ENCODE measurements at places on chromosomes 16 and 17. TPM values are rescaled to one million over a fixed set of nuclear protein-coding genes. Genes with fewer than 3 reads are reported as not detected.

DNA sequence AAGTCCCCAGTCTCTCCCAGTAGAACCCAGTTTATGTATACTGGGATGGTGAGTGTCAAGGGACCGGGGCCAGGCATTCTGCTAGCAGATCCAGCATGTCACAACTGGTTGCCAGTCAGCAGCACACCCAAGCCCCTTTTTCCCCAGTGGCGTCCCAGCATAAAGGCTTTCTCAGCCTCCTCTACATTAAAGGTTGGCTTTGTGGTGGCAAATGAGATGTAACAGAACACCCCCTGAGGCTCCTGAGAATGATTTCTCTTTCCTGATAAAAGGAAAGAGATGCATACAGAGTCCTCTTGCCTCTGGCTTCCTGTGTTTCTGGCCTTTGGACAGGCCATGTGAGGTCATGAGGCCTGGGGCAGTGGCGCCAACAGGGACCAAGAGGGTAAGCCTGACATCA is 27.9 kb downstream of the IRX6 start:
- H3K4me3 ChIP-seq, result no peak overlapping the region
- no peak for DNase-seq
- no peak overlapping the region for H3K27ac ChIP-seq
- H3K4me1 ChIP-seq, result no peaks in the 10 kb centered on the region
- no peaks in the 10 kb centered on the region for H3K36me3 ChIP-seq

DNA sequence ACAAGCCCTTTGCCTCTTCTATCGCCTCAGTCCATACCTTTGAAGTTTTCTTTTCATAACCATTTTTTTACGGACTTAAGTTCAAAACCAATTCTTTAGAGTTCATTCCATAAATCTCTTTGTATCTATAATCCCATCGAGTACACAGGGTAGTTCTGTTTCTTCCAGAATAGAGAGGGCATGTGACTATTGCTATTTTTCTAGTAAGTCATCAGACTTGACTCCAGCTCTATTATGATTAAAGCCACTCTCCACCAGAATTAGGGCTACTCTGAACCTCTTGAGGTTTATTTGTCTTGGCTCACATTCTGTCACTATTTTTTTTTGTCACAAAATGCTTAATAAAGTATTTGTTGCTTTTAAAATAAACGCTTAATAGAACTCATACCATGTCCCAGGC is 191.9 kb upstream of the AXIN2 start:
- no peak overlapping the region for H3K27ac ChIP-seq
- DNase-seq, result no peak
- H3K4me1 ChIP-seq, result peaks cover 8% of the 10 kb centered on the region

Gene GPR139
- not detected for total RNA-seq

Gene SNX20
- 34.9 TPM for total RNA-seq

DNA sequence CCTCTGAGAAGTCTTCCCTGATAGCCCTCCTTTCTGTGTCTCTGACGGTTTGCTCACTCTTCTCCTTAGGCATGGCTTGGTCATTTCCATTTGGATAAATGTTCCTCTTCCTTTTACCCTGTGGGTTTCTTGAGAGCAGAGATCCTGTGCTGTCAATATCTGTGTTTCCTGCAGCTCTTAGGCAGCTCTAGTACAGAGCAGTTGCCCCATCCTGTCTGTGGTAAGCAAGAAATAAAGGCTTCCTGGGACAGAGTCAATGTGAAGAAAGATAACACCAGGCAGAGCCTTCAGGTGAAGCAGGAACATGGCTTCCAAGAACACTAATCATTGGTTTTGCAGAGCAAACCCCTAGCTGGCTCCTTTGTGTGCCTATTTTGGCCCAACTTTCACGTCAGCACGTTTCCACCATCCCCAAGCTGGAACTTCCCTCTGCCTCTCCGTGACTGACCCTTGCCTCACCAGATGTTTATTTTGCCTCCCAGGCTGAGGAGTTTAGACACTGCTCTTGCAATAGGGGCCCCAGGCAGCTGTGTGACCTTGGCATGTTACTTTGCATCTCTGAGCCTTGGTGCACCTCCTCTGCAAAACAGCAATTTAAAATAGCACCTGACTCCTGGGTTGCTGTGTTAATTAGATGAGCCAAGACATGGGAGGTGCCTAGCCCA is 49.6 kb upstream of the SIAH1 start:
- H3K27ac ChIP-seq, result no peak overlapping the region
- DNase-seq, result no peak
- no peak overlapping the region for H3K4me3 ChIP-seq
- H3K27me3 ChIP-seq, result peaks cover 7% of the 10 kb centered on the region
- peaks cover 10% of the 10 kb centered on the region for H3K4me1 ChIP-seq

Gene ADAD2
- not detected for total RNA-seq
